ENCODE measurements at places on chromosomes 6 and 20. TPM values are rescaled to one million over a fixed set of nuclear protein-coding genes. Genes with fewer than 3 reads are reported as not detected.

DLGAP4 gene
- total RNA-seq: 66.2 TPM

HMGA1 gene
- 20.7 TPM for total RNA-seq

GABRR2 gene
- not detected for total RNA-seq

- no peaks in the 10 kb centered on the region for H3K36me3 ChIP-seq
- no peak overlapping the region for H3K4me3 ChIP-seq
- no peaks in the 10 kb centered on the region for H3K4me1 ChIP-seq
- H3K27ac ChIP-seq: no peak overlapping the region
These were observed 108.4 kb upstream of the INSM1 start for GRCh38 chr20:20259533-20259932.

- no peak overlapping the region for H3K27ac ChIP-seq
- DNase-seq: no peak
- H3K4me3 ChIP-seq: no peak overlapping the region
- H3K27me3 ChIP-seq: no peaks in the 10 kb centered on the region
These were observed 11.3 kb upstream of the ABRACL start for GRCh38 chr6:139017227-139017626.

GRCh38 chr6:17303444-17303843 lies 22.3 kb downstream of the RBM24 start:
- no peaks in the 10 kb centered on the region for H3K4me1 ChIP-seq
- no peak overlapping the region for H3K27ac ChIP-seq
- no peaks in the 10 kb centered on the region for H3K36me3 ChIP-seq
- DNase-seq: no peak
- H3K4me3 ChIP-seq: no peak overlapping the region

Measured in thoracic aorta (tissue), 2 donors.